Kasumi-1 (cell line): ENCODE measurements at places on chromosomes 11 and 22.

GRCh38 chr11:100403816-100404215 is 283.3 kb upstream of the ARHGAP42 start:
- DNase-seq: no peak

DNA sequence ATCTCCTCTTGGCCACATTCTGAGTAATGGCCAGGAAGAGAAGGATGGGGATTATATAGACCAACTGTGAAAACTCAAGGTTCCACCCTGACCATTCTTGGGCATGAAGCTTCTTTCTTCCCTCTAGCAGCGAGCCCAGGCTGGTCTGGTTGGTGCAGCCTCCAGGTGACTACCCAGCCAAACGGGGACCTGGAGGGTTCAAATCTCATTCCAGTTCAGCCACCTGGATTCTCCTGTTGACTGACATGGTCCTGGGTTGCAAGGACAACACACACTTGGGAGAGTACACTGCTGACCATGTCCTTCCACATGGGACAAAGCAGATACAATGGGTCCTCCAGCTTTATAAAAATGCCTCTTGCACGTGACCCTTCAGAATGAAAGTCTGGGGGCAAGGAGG is 67.0 kb downstream of the SHANK2 start:
- DNase-seq: no peak

GRCh38 chr22:45757068-45757467 is 85.4 kb downstream of the ATXN10 start:
- DNase-seq: no peak

GRCh38 chr11:126063507-126063852 is 814 bp upstream of the CDON start:
- no peak for DNase-seq

DNA sequence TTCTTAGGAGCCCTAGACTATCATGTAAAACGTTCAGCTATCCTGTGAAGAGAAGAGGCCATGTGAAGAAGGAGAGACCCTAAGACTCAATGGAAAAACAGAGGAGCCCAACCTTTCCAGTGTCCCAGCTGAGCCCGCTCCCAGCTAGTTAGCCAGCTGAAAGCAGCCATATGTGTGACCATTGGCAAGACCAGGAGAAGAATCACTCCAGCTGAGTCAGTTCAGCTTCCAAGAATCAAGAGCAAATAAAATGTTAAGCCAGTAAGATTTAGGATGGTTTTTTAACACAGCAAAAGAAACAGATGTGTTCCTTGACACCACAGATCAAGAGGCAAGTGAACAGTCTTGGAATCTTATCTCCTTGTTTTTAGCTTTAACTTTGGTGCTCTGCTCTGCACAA is 108.0 kb downstream of the CCDC81 start:
- DNase-seq: no peak

GRCh38 chr11:14904745-14905103 is 12.7 kb upstream of the CYP2R1 start:
- DNase-seq: peak; percentile 77

DNA sequence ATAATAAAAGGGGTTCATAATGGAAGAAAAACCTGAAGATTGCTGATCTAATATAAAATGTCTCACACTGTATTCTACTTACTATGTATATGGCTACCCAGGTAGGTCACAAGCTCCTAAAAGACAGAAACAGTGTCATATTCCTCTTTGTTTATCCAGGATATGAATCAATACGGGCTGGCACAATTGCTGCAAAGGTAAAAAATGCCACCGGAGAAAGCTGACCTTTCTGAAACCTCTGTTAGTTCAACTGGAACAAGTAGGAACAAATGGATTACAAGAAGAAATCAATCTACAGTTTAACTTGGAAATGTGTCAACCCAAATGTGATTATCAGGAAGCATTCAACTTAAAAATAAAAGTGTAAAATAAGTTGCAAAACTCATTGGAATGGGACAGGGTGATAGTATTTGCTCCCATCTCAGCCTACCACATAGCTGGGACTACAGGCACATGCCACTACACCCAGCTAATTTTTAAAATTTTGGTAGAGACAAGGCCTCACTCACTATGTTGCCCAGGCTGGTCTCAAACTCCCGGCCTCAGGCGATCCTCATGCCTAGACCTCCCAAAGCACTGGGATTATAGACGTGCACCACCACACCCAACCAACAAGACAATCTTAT is 27.6 kb downstream of the SLC35F2 start:
- no peak for DNase-seq

- no peak for DNase-seq
Observed at GRCh38 chr22:46795845-46796565, 33.6 kb downstream of the TBC1D22A start.

DNA sequence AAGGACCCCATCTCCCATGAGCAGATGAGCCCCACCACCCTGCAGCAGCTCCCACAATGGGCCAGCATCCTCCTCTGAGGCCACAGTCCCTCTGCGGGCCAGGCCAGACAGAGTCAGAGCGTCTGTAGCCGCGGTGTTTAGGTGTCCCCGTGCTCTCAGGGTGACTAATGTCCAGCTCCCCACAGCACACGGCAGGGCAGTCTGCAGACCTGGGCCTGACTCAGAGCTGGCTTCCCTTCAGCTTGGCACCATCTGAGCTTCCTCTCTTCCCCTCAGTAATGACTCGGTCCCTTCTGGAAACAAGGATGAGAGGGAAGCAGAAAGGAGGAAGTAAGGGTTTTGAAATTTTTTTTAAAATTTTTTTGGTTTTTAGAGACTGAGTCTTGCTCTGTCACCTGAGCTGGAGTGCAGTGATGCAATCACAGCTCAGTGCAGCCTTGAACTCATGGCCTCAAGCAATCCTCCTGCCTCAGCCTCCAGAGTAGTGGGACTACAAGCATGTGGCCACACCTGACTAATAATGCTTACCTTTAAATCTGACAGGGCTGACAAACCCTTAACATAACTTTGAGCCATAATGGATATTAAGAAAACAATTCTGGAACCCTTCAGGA is 28.5 kb downstream of the LRRC74B start:
- peak; percentile 14 for DNase-seq

DNA sequence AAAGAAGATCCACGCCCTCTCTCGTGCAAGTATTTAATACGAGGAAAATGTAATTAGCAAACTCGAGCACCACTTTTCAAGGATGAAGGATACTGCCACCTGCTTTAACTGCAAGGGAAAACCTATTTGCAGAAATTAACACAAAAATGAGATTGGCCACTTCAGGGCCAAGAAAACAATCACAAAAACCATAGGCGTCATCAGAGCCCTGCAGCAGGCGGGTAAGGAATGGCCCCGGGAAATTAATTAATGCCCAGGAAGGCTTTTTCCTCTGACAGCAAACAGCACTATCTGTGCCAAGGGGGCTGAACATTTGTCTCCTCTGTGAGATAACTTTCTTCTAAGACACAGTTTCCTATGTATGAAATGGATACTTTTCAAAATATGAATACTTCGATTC is 255.7 kb downstream of the CTTN start:
- no peak for DNase-seq

DNA sequence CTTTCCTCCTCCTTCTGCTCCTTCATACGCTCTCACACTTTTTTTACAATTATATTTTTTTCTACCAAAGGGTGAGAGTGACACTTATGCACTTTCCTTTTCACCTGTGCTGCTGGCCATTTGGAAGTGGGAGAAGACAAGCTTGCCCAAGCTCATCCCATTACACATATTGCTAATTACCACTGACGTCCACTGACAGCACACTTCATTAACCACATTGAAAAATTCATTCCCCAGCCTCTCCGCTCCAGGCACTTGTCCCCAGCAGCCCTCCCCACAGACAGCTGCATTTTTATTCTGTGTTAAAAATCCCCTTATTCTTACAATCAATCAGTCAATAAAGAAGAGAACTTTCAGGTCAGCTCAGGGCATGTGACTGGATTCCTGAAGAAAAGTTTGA is 175.1 kb downstream of the LRRC4C start:
- DNase-seq: no peak
